Stimulated activated naive B cell treated with anti-CD40 and anti-IgM and Interleukin-4, amounts not matched to agents 10 μg/mL and 1 μg/mL and 100 μg/mL, for 72 hours (primary cell): ENCODE measurements at places on chromosomes 5 and 9.

GRCh38 chr5:82222597-82223574 is 55.3 kb downstream of the RPS23 start:
- DNase-seq = no peak

DNA sequence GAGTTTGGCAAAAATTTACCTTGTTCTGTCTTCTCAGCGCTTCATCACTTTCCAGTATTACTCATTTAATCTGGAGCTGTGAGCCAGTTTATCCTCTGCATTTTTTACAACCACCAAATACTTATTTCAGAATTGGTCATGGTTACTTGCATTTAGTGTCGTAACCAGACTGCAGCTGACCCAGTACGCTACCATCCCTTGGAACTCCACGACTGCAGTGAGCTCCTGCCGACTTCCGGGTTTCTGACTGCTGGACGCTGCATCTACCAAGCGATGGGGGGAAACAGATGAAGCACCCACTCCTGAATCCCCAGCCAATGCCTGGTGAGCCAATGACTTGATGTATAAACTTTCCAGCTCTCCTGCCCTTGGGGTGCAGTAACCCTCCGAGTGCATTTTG is 174.4 kb upstream of the PRLR start:
- DNase-seq = no peak

GRCh38 chr9:8356406-8356805 is 556.8 kb upstream of the DMAC1 start:
- DNase-seq = no peak

DNA sequence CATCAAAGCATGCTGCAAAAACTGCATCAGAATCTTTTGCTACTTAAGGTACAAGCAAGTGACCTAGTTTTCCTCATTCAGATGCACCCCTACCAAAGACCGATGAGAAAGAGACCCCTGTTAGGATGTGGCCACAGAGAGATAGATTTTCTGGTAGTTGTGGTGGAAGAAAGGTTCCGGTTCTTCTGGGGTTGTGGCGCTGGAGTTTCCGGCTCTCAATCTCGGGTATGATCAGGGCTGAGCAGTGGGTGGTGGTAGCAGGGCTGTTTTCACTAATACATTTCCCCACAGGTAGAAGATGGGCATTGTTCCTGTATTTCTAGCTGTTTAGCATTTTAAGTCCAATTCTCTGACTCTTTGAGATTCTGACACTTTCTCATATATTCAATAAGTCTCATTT is 58.4 kb downstream of the PCSK1 start:
- DNase-seq = no peak

GRCh38 chr5:39660020-39660419 is 235.2 kb upstream of the DAB2 start:
- DNase-seq = no peak

DNA sequence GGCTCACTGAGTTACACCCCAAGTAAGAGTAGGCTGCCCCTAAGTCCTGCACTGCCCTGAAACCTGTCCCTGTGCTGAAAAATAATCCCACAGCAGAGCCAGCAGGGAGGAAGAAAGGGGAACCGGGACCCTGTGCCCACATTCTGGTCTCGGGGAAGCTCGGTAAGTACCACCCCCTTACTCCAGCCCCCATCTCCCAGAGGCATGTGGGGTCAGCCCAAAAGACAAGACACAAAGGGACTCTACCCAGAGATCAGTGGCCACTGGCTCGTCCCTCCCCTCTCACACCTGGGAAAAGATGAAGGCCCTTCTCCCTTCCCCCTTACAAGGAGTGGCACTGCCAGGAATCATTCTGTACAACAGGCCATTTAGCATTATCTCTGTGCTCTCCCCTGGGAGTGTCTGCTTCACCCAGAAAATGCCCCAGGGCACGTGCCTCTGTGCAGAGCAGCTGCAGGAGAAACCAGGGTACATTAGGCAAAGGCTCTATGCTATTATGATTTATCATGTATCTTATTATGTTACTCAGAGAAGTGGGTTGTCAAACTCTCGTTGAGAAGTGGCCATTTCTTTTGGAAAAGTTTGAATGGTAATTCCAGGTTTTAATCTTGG is 71.3 kb downstream of the NDFIP1 start:
- DNase-seq = no peak

GRCh38 chr5:132877938-132878337 is 4.5 kb downstream of the LEAP2 start:
- no peak for DNase-seq

DNA sequence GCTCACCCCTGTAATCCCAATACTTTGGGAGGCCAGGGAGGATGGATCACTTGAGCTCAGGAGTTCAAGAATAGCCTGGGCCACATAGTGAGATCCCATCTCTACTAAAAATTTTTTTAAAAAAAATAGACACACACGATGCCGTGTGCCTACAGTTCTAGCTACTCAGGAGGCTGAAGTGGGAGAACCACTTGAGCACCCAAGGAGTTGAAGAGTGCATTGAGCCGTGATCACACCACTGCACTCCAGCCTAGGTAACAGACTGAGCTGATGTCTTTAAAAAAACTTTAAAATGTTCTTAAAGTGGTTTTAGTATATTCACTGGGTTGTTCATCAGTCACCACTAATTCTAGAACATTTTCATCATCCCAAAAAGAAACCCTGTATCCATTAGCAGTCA is 51.9 kb upstream of the RNF38 start:
- no peak for DNase-seq
